ENCODE measurements at places on chromosomes 12 and 14. TPM values are rescaled to one million over a fixed set of nuclear protein-coding genes. Genes with fewer than 3 reads are reported as not detected.

- no peak for DNase-seq
Observed at GRCh38 chr14:53757732-53758131, 198.9 kb downstream of the BMP4 start.

DNA sequence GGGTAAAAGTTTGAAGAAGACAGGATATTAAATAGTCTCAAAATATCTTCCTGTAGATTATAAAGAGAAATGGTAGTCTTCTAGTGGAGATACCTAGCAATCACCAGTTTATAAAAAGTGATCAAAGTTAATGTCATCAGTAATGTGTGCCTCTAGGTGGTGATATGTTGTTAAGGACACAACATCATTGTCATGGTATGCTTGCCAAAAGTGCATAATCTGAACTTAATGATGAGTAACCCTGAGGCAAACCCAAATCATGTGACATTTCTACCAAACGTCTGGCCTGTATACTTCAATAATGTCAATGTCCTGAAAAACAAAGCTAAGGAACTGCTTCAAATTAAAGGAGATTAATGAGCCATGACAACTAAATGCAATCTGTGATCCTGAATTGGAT lies 214.7 kb downstream of the PHLDA1 start:
- no peak for DNase-seq

DNA sequence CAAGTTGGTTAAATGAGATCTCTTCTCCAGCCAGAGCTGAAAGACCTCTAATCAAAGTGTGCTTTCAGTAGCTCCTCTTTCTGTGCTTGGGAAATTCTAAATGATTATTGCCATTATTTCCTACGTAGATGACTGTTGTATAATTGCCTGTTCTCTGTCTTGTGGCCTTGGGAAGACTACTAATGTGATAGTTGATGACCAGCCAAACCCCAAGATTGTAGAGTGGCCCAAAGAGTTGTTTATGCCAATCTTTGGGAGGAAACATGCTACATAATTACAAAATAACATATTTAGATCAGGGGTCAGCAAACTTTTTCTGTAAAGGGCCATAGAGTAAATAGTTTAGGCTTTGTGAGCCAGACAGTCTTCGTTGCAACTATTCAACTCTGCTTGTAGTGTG lies 135.1 kb upstream of the DIO2 start:
- DNase-seq: no peak

- no peak for DNase-seq
Observed at GRCh38 chr14:57519043-57519442, 25.4 kb upstream of the CCDC198 start.

E2F7 gene
- total RNA-seq: 0.27 TPM

LRRC10 gene
- total RNA-seq: not detected
